ENCODE measurements at places on chromosomes 2 and 18. TPM values are rescaled to one million over a fixed set of nuclear protein-coding genes. Genes with fewer than 3 reads are reported as not detected.

CYRIA gene
- 1.8 TPM for total RNA-seq

DNA sequence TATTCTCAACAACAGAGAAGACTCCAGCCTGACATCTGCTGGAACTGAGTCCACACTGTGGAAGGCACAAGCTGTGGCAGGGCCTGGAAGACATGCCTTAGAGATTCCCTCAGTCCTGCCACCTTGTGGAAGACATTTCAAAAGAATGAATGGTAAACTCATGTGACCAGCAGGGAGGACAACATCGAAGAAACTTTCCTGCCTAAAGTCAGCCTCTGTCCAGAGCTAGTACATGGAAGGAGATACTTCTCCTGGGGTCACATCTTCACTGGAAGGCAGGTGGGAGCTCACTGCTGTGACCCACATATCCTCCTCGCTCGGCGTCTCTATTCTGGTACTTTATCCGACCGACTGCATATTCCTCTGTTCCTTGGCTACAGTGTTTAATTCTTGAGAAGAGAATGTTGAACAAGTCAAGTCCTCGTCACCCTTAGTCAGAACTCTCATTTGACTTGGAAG lies 59.5 kb downstream of the PUM2 start:
- DNase-seq, result no peak

GRCh38 chr18:23170137-23170536 lies 34.9 kb downstream of the CABLES1 start:
- DNase-seq, result no peak

DNA sequence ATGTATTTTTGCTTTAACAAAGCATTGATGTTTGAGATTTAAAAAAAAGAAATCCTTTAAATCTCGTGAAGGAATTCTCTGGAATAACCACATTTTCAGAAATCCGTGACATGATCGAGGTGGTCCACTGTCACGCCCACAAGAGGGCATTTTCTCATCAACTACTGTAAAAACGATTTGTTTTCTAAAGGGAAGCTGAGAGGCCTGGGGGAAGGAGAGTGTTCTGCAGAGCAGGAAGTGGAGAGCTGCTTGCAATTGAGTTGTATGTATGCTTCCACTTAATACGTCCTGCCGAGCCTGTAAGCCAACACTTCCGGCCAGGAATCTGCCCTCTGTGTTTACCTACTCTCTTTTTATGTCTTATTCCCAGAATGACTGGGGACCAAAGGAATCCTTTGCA lies 19.4 kb downstream of the KLHL29 start:
- no peak for DNase-seq

ELOA2 gene
- total RNA-seq, result not detected

MC4R gene
- not detected for total RNA-seq

DNA sequence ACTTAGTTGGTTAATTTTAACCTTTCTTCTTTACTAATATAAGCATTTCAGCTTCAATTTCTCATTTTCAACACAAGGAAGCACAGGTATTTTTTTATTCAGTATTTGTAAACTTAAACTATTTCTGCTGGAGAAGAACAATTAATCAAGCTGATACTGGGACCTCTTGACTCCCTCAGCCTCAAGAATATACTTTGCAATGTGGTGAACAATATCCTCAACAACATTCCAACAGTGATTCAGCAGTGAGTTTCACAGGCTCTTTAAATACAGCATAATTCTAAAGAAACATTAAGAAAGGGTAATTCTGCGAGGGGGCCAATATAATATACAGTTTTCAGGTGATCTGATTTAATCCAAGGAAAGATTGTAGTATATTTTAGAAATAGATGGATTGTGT lies 10.0 kb downstream of the RAPGEF4 start:
- DNase-seq, result no peak

DNA sequence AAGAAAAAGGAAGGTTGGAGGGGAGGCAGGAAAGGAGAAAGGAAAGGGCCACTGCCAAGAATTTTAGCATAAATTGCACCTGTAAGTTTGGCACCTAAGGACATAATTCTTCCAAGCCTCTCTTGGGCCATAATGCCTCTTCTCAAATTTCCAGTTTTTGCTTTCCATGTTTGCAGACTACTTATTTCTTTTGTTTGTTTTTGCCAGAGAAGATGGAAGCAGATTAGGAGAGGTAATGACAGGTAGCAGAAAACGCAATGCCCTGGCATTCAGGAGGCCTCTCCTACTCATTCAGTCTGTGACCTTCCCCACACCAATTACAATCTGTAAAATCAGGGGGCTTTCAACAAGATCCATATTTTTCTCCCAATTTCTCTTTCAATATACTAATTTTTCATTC lies 56.8 kb downstream of the MRPL33 start:
- DNase-seq, result no peak

COL4A4 gene
- total RNA-seq, result not detected

STEAP3 gene
- 0.24 TPM for total RNA-seq

ATL2 gene
- 56.9 TPM for total RNA-seq

GRCh38 chr2:68766376-68766845 lies 31.8 kb downstream of the ARHGAP25 start:
- DNase-seq, result peak; percentile 47
